Activated CD4-positive, alpha-beta T cell treated with anti-CD3 and anti-CD28 coated beads, Interleukin-2, amount 10 ng/mL, durations not matched to agents 7 days and 5 days (primary cell): ENCODE measurements at places on chromosomes 16 and 17.
A peak's percentile ranks its signal among the peaks of the same experiment; 100 is the strongest.

DNA sequence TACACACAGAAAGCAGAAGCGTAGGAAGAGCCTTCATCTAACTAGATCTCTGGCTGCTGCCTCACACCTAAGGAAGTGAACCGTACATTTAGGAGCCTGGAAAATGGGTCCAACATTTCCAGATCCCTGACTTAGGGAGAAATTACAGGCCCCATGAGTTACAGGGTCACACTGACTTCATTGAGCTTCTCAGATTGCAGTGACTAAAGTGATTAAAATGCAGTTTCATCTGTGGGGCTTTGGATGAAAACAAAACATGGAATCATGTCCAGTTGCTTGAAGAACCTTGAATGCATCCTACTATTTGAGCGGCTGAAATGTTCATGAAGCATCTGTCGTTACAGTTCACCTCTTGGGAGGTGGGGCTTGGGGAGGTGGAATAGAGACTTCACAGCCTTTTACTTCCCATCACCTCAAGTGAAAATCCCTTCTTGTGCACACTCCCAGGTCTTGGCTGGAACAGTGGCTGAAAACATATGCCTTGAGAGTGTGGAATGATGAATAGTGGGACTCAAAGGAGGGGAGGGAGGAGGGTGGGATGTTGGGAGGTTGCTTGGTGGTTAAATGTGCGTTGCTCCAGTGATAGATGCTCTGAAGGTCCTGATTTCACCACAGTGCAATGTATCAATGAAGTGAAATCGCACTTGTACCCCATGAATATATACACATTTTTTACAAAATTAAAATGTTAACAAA, 19.7 kb downstream of the TEKT3 start:
- no peak for DNase-seq

- DNase-seq = no peak
These were observed 83.9 kb downstream of the SOX9 start for GRCh38 chr17:72204742-72205141.

GRCh38 chr17:74478420-74479100, 12.1 kb downstream of the CD300A start:
- DNase-seq = peak; percentile 65

DNA sequence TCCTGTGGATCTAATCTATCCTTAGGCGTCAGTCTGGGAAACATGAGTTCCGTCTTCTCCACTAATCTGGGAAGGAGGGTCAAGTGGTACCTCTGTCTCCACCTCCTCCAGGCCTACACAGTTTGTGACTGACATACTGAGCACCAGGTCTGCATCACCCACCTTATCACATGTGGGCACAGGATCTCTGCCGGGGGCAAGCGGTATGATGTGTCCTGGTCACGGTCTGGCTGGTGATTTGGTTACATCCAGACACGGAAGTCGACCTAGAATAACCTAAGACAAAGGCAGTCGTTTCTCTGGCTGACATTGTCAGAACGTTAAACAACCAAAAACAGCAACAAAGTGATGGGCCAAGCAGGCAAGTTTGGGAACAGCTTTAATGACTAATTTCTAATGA, 82.5 kb upstream of the HSBP1 start:
- DNase-seq = no peak

DNA sequence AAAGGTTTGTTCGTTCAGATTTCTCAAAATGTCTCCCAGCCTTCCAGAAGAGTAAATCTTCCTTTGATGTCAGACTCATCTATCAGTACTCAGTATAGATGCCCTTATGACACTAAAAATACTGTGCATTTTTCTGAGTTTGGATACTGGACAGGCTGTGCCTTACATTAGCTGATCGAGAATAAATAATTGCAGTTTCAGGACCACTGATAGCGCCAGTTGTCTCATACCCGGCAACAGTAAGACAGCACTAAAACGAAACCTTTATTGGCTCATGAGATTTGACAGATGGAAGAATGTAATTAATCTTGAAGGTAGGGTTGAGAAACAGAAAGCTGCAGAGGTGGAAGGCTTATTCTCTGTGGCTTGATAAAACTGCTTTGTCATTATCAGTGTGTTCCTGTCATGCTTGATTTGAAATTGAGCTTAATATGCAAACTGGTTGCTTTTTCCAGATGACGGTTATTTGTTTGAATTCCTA, 1.2 kb downstream of the ATP6V0A1 start:
- DNase-seq = peak; percentile 49

- no peak for DNase-seq
These were observed 17.3 kb downstream of the MAP2K6 start for GRCh38 chr17:69431835-69432234.

GRCh38 chr17:69250641-69251040, 22.0 kb upstream of the ABCA10 start:
- no peak for DNase-seq

- DNase-seq = no peak
These were observed 399.2 kb downstream of the SLC39A11 start for GRCh38 chr17:72693151-72693878.

GRCh38 chr17:6070430-6070912, 292 bp downstream of the WSCD1 start:
- no peak for DNase-seq

- DNase-seq = no peak
These were observed 36.1 kb upstream of the ZCCHC14 start for GRCh38 chr16:87528690-87529579.

DNA sequence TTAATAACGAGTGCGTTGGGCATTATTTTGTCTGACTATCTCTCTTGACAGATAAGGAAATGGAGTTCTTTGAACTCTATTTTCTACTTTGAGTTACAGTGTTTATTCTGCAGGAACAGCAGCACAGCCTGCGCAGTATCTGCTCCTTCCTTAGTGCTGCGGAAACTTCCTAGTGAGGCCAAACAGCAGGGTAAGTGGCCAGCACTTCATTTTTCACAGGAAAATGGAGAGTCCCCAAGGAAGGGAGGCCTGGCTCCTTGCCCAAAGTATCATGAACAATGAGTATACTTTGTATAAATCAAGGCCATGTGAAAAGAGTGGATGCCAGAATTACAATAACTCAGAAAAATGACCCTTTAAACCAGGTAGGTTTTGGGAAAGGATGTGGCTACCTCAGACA, 140.6 kb downstream of the VPS53 start:
- DNase-seq = no peak

DNA sequence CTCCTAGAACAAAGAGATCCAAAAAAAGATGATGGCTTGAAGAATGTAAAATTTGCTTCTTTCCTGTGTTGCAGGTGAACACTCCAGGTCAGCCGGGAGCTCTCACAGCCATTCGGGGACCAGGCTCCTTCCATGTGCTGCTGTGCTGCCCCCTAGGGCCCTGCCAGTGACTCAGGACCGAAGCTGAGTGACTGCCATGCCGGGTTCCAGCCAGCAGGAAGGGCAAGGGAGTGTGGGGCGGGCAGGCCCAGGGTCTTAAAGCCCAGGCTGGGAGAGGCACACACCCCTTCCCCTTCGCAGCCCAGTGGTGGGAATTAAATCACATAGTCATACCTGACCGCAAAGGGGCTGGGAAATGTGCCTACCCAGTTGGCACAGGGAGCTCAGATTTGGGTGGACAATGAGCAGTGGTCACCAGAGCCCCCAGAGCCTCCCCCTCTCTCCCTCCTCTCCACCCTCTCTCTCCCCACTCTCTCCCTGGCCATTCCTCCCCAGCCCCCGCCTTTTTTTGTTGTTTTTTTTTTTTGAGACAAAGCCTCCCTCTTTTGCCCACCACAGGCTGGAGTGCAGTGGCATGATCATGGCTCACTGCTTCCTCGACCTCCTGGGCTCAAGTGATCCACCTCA, 11.5 kb downstream of the EPOP start:
- DNase-seq = peak; percentile 48

DNA sequence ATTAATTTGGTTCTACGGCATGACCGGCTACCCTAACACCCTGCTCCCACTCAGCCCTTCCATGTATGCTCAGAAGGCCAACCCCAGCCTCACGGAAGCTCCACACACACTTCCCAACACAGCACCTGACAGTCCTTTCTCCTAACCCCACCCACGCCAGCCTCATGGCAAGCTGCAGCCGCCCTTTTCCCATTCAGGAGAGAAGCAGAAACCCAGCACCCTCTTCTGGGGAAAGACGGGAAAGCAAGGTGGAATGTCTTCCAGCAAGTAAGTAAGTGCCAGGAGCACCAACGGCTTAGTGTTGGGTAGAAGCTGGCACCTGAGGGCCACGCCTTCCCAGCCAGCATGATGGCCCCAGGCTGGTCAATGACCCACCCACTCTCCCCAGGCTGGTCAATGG, 32.1 kb downstream of the ABR start:
- DNase-seq = no peak

DNA sequence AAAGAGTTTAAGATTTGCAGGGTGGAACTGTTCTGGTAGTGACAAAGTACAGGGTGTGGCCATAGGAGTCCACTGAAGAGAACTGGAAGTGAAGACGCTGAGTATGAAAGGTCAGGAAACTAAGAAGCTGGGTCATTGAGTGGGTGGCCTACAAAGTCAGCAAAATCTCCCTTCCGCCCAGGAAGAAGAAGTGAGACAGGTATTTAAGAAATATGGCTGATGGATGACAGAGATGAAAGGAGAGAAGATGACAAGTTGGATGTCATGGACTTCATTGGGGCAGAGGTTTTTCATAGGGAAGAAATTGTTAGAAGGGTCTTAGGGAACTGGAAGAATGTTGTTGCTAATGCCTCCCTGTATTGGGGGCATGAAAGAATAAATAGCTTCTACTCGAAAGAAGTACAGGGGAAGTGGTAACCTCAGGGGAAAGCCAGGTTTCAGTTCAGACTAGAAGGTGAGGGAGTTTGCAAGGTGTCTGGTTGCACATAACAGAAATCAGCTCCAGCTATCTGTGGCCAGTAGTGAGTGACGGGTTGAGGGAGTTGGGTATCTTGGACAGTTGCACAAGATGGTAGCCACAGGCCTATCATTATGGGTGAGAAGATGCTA, 33.6 kb upstream of the MED13 start:
- no peak for DNase-seq

GRCh38 chr17:48542114-48542656, 2.7 kb downstream of the HOXB2 start:
- no peak for DNase-seq

- DNase-seq = no peak
These were observed 185.0 kb upstream of the FOXF1 start for GRCh38 chr16:86325360-86325759.

DNA sequence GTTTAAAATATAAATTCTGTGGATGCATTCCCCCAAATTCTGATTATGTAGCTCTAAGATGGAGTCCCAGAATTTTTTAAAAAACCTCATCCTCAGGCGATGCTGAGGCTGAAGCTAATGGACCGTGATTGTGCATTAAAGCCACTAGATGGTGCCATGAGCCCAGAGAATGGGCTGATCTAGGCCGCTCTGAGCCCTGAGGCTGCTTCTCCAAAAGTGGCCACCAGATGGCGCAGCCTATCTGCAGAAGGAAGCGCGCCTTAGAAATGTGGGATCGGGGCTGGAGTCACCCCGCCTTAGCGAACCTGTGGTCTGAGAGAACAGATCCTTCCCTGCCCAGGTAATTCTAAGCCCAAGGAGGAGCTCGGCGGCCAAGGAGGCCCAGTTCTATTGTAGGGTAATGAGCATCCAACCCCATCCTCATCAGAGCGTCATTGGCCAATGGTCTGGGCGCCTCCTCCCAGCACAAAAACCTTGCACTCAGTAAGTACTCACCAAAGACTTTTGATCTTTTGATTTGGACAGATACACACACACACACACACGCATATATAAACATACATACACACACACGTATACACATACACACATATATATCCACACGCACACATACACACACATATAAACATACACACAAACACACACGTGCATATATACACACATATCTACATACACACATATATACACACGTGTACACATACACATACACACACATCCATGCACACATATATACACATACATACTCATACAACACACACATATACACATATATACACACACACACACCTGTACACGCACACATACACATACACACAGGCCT, 13.7 kb upstream of the MMP2 start:
- peak; percentile 87 for DNase-seq

DNA sequence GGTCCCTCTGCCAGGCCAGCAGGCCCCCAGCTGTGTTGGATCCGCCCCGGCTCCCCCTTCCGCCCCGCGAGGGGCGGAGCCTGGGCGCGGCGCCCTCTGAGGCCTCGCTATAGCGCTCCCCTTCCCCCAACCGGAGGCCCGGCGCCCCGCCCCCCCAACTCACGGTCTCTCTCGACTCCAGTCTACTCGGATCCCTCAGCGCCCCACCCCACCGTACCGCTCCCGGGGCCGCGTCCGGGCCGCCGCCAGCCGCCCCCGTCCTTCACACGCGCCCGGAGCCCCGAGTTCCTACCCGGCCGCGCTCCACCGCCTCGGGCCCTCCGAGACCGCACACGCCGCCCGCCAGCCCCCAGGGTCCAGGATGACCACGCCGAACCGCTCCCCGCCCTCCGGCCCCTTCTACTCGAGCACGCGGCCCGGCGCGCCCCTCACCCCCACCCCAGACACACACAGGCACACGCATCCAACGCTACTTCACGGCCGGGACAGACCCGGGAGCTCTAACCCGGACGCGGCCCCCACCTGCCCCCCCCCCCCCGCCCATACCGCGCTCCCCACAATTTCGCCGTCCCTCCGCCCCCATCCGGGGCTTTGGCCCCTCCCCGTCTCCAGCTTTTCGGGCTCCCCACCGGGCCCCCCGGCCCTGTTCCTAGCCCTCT, 1.4 kb downstream of the PHF23 start:
- peak; percentile 86 for DNase-seq

- DNase-seq = no peak
These were observed 26.1 kb upstream of the FASN start for GRCh38 chr17:82124101-82124500.

DNA sequence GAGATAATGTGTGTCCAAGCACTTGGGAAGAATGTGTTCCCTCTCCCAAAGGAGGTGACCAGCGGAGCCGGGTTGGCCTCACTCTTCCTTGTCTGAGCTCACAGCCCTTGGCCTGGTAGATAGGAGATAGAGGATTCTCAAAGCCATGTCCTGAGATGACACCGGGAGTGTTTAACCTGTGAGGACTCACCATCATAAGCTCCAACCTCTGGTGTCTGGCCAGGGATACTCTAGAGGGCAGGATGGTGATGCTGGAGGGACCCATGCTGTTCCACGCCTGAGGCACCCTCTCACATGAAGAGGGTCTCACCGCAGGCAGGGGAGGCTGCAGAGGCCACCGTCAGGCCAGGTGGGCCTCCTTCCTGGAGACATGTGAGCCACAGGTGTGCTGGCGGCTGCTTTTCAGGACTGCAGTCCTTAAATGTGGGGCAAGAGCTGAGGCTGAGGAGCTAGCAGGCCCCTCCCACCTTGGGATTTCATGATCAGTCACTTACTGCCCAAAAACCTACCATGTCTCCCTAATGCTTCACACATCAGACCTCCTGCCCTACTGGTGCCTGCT, 6.6 kb upstream of the ZNF629 start:
- no peak for DNase-seq

- DNase-seq = no peak
These were observed 165.8 kb upstream of the ZNF267 start for GRCh38 chr16:31707743-31708335.

DNA sequence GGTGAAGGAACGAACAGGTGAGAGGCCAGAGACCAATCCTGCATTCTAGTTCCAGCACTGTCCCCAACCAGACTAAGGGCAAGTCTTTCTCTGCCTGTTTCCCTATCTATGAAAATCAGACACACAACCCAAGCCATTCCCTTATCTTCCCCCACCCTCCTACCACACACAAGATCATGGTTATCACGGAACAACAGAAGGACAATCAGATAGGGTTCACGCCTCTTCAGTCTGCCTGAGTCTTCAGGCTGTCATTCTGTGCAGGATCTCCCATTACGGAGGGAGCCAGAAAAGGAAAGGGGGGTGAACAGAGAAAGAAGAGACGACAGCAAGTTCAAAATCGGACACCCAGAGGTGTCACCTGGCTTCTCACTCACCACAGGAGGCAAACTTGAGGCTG, 11.1 kb downstream of the TLE7 start:
- no peak for DNase-seq

GRCh38 chr16:58157951-58158540, 28.9 kb upstream of the CFAP20 start:
- no peak for DNase-seq
